A549 treated with ZK216348 at 1 μM for 4 hours (cell line): ENCODE measurements at places on chromosomes 6 and 20. TPM values are rescaled to one million over a fixed set of nuclear protein-coding genes. Genes with fewer than 3 reads are reported as not detected.

Gene JPH2
- 2.7 to 4.2 TPM (median 2.9 TPM) in 5 replicates for total RNA-seq

Gene GMPR
- 2.2 to 3.8 TPM (median 3.3 TPM) in 5 replicates for total RNA-seq

Gene C4A
- total RNA-seq: 0.94 to 1.5 TPM (median 1.5 TPM) in 5 replicates

Gene CD83
- total RNA-seq: 1.5 to 2.9 TPM (median 1.9 TPM) in 5 replicates

Gene ARHGAP40
- not detected in 5 replicates for total RNA-seq

Gene RSPO3
- 74.6 to 135 TPM (median 86.5 TPM) in 5 replicates for total RNA-seq
